ENCODE measurements at places on chromosomes 7 and 10. TPM values are rescaled to one million over a fixed set of nuclear protein-coding genes. Genes with fewer than 3 reads are reported as not detected.

- DNase-seq: no peak
These were observed 47.5 kb upstream of the KIF5B start for GRCh38 chr10:32103721-32104120.

DNA sequence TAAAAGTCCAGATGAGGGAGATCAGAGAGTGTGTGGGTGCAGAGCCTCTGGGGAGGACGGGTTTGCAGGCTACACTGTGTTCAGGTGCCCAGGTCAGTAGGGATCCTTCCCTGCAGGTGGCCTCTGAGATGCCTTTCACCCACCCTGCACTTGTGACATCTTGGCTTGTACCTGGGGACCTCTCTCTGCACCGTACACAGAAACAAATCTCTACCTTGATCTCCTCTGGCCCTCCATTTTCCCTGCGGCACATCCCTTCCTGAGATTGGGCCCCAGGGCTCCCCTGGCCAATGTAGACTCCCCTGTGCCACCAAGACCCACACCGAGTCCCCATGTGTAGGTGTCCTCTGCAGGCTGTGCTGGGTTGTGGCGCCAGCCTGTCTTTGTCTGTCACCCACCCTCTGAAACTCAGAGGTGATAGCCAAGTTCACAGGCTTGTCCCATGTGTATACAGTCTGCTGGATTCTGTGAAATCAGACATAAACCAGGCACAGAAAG is 140.6 kb downstream of the PTPN20 start:
- peak; percentile 81 for DNase-seq

DNA sequence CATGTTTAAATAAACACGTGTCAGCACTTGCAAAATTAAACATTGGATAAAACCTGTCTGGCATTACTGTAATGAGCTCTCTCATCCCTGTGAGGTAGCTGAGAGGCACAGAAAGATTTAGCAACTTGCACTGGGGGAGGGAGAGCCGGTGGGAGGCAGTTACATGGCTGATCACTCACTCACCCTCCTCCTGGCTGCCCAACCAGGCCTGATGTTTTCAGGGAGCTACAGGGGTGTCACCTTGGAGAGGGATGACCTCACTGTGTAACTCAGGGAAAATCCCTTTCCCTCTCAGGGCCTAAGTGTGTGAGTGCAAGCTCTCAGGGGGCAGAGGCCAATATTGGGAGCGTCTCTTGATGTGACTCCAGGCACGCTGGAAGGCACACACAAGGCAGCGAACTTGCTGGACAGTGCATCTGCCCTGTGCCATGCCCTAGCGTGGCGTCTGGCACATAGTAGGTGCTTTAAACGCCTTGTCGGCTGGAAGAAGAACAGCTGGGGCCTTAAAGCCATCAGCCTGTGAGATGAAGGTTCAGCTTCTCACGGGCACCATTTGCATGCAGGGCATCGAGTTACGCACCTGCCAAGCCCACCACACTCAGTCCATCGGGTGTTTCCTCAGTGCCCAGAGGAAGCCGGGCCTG is 51.1 kb downstream of the ELFN1 start:
- DNase-seq: no peak

GRCh38 chr10:19756919-19757318 is 59.3 kb upstream of the PLXDC2 start:
- no peak for DNase-seq

DNA sequence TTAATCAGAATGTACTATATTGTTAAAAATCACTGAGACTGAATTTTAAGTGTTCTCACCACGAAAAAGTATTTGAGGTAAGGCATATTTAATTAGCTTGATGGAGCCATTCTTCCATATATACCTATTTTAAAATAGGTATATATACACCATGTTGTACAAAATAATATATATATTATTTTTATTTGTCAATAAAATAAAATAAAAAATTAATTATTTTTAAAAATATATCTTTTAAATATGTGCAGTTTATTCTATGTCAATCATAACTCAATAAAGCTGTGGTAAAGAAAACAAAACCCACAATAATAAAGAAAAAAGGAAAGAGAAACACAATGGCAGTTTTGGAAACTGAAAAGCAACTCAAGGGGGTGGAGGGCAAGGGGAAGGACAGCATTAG is 33.6 kb upstream of the TFEC start:
- DNase-seq: no peak

DNA sequence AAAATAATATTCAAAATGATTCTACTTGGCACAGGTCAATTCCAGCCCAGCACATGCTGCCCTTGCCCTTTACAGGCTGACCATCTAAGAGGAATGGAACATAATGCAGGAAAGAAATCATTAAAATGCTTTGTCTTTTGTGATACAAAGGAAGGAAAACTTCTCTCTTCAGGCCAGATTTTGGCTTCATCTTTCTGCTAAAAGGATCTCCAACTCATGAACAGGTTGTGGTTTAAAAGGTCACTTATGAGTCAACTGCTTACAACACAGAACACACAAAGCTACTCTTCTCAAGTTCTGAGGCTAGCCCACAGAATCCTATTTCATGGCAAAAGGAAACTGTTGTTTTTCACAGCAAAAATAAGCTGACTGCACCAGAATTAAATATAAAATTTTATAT is 197.1 kb downstream of the DOCK4 start:
- DNase-seq: no peak

DNA sequence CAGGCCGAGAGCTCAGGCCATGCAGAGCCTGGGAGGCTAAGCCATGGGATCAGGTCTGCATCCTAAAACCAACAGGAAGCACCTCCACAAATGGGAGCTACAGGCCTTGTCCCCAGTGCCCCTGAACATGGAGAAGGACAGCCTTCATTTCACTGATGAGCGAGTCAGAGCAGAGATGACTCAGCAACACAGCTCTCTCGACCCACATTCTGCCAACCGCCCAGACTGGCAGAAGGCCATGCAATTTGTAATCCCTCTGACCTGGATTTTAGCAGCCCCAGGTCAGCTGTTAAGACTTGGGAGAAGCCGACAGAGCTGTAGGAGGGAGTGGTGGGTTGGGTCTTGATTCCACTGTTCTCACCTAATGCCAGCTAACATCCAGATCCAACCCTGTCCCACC is 25.5 kb downstream of the VOPP1 start:
- no peak for DNase-seq

DNA sequence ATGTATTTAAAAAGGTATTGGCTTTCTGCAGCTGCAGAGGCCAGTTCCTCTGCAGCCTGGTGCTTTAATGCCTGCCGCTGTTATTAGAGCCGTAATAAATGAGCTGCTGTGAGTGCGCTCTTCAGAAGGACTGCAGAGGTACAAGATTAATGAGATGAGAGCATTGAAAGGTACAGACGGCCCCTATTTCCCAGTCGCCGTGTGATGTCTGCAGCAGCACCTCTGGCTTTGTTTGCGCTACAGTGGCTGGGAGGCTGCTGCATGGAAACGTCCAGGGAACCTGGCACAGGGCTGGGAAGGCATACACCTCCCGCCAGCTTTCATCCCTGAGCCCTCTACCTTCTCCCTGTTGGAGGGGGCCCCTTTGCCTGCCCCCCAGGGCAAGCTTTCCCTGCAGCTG is 383.8 kb upstream of the ZMIZ1 start:
- DNase-seq: no peak

- DNase-seq: no peak
These were observed 29.4 kb downstream of the RRP12 start for GRCh38 chr10:97371696-97372095.

DNA sequence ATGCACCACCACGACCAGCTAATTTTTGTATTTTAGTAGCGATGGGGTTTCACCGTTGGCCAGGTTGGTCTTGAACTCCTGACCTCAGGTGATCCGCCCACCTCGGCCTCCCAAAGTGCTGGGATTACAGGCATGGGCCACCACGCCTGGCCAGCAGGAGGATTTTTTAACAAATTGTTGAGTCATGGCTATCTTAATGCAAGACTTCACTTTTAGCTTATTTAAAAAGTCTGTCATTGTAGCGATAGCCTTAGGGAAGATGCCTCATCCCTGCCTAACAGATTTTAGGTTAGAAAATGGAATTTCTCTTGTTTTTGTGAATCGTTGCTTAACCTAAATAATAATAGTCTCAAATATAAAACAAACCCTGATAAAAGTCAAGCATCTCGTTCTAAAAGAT is 35.5 kb downstream of the PPP2R2D start:
- DNase-seq: no peak

DNA sequence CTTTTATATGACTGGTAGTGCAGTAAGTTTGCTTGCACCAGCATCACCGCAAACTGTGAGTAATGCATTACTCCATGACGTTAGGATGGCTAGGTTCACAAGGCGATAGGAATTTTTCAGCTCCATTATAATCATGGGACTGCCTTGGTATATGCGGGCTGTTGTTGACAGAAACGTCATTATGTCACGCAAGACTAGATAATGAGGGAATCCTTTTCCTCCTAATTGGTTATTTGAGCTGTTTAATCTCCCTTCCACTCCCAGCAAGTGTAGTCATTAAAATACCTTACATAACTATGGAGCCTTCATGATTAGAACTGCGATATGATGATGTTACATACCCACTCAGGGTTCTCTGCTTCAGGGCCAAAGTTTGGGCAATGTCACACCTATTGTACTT is 17.3 kb downstream of the KLLN start:
- no peak for DNase-seq

DNA sequence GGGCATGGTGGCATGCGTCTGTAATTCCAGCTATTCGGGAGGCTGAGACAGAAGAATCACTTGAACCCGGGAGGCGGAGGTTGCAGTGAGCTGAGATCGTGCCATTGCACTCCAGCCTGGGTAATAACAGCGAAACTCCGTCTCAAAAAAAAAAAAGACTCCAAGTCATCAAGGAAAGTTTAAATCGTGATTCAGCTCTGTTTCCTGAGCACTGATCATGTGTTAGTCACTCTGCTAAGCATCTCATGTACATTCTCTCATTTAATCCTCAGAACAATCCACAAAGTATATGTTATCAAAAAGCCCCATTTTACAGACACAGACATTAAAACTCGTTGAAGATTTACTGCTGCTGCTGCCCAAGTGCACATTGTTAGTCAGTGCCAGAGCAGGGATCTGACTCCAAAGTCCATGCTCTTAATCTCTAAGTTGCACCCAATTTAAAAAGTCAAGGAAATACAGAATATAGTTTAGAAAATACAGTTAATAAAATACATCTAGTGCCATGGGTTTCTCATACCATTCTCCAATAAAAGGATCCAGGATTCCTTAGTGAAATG is 6.2 kb downstream of the PIK3AP1 start:
- no peak for DNase-seq

DNA sequence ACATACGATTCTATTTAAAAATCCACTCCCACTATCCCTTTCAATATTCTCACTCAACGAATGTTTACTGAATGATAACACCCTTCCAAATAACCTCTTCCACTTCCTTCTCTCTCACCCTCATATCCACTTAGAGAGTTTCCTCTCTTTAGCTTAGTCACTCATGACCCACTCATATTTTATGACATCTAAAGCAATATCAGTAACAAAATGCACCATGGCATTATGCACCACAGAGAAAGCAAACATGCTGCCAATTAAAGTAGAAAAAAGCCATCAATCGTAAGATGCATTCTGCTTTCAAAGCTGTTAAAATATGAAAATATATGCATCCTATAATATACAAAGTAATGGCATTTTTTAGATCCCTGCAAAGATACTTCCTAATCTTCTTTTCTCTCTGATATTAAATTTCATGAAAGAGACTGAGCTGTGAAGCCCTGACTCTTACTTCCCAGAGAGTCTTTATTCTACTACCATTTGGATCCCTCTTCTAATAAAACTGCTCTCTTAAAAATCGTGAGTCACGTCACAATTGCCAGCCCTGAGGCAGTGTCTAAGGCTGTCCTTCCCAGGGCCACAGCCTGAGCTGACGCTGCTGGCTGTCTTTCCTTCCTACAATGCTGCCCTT is 283.0 kb upstream of the KLF6 start:
- no peak for DNase-seq

- no peak for DNase-seq
These were observed 86.3 kb upstream of the NPS start for GRCh38 chr10:127462643-127463295.

GRCh38 chr7:121153995-121154394 is 165.5 kb downstream of the CPED1 start:
- no peak for DNase-seq

- no peak for DNase-seq
These were observed 289.3 kb upstream of the ZMIZ1 start for GRCh38 chr10:78779339-78779955.

DNA sequence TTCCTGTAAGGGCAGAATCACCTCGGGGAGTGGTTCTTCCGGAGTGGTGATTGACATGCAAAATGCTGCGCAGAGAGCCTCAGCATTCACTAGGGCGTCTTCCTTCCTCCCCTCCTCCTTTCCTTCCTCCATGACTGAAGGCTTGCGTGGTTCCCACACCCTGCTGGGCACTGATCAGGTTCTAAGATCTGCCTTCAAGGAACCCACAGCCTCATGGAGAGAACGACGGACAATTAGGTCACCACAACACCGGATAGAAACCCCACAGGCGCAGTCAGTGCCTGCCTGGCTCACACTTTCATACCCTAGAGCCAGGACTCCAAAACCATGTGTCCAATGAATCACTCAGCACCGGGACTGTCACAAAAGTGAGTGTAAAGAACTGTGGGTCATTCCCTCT is 131.3 kb downstream of the DPP6 start:
- DNase-seq: no peak

DNA sequence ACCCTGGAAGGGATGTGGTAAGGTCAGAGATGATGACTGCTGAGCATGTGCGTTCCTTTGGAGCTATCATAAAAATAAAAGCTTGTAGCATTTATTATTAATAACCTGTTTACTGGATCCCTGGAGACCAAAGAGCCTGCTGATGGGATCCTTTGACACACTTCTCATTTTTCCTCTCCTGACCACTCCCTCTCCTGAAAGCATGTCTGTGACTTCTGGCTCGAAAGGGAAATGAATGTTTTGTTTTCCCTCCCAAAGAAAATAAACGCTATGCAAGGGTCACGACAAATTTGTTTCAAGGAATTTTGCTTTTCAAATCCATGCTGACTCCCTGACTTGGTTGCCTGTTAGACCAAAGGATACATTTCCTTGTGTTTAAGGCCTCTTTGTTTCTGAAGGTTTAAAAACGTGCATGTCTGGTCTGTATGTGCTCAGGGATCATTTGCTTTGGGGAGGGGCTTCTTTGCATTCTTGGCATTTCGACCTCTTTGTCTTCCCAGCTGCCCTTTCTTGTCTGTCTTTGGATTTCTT is 185.1 kb upstream of the AGK start:
- DNase-seq: no peak

GRCh38 chr7:23458044-23458443 is 12.2 kb downstream of the IGF2BP3 start:
- DNase-seq: no peak

ZNF22 gene
- 20.6 TPM for total RNA-seq

MSMB gene
- total RNA-seq: not detected

FAM170B gene
- total RNA-seq: not detected

GPR15LG gene
- 98.0 TPM for total RNA-seq

ACTR3C gene
- total RNA-seq: 24.1 TPM

IFIT1B gene
- not detected for total RNA-seq

PDE6C gene
- total RNA-seq: not detected

IL15RA gene
- 41.0 TPM for total RNA-seq

MIOS gene
- 50.1 TPM for total RNA-seq

NRG3 gene
- total RNA-seq: not detected

ATOH7 gene
- total RNA-seq: not detected

RADIL gene
- total RNA-seq: 16.5 TPM

LOXL4 gene
- 5.2 TPM for total RNA-seq
